ENCODE measurements at places on chromosomes 1 and 21. TPM values are rescaled to one million over a fixed set of nuclear protein-coding genes. Genes with fewer than 3 reads are reported as not detected.

CD5L gene
- total RNA-seq = not detected

DNA sequence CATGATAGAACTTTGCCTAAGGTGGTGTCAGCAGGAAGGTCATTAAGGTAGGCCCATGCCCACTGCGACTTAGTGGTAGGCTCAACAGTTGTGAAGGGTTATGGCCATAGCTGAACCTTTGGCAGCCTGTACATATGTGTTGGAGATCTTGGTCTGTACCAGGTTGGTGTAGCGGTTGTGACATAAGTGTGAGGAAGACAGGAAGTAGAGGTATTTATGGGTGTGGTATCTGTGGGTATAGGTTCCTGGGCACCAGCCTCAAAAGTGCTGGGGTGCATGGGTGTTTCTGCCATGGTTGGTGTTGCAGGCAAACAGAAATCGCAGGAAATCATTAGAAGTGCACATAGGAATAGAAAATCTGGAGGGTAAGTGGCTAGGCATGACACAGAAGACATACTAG, 18.6 kb upstream of the LRIF1 start:
- no peak for DNase-seq

DNA sequence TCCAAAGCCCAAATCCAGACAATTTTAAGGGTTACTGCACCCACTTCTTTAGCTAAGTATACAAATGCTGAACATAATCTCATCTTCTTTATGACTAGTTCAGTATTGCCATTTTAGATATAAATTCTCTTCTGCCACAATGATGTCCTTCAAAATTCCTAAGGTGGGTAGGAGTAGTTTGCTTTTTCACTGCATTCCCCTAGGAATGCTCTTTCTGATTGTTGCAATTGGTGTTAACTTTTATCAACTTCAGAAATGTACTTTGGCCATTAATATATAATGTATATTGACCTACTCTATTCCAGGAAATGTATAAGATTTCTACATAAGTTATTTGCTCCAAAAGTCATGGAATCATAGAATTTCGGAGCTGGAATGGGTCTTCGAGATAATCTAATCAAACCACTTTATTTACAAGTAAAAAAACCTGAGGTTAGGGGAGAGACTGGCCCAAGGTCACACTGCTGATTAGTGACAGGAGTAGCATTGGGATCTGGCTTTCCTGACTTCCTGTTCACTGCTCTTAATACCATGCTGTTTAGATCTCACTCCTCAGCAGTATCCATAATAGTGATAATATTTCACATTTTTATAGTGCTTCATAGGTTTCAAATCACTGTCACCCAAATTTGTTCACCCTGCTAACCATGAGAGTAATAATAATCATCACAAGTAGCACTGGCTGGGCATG, 46.4 kb upstream of the RASAL2 start:
- no peak for DNase-seq

GRCh38 chr1:218658269-218658668, 313.1 kb downstream of the TGFB2 start:
- DNase-seq = no peak

DNA sequence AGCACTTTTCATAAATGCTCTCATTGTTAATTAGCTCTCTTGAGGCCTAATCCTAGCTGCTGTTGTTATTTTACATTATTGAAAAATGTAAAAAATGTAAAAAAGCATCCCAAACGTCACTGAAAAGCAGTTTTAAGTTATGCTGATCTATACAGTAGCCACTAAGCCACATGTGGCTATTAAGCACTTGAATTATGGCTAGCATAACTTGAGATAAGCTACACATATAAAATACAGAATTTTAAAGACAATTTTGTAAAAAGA, 18.4 kb upstream of the DNASE2B start:
- DNase-seq = no peak

LIN28A gene
- total RNA-seq = not detected

SPRR2F gene
- not detected for total RNA-seq

DNA sequence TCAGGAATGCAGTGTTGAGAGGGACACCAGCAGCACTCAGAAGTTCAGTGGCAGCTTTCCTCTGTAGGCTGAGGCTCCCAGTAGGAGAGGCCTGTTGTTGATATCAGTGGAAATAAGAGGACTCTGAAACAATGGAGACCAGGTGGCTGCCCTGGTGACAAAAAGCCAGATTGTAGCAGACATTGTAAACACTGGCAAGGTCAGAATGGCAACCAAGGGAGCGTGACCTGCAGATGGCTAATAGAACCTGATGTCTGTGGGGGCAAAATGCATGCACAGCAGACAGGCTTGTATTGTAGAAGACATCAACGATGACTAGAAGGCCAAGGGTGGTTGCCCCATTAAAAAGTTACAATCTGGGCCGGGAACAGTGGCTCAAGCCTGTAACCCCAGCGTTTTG, 53.1 kb upstream of the GPR37L1 start:
- peak; percentile 43 for DNase-seq

TLR5 gene
- total RNA-seq = 0.58 TPM

ADARB1 gene
- 33.9 TPM for total RNA-seq

DNA sequence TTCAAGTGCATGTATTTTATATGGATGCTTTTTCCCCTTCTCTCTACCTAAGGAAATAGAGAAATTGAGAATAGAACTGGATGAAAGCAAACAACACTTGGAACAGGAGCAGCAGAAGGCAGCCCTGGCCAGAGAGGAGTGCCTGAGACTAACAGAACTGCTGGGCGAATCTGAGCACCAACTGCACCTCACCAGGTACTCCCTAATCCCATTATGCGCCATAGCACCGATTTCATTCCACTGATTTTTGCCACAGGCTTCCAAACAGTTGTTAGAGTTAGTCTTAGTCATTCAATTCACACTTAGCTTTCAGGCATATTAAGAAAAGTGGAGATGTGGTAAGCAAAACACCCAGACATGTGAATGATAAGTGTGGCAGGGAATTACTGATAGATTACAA, 122.8 kb downstream of the SDCCAG8 start:
- DNase-seq = no peak

DNA sequence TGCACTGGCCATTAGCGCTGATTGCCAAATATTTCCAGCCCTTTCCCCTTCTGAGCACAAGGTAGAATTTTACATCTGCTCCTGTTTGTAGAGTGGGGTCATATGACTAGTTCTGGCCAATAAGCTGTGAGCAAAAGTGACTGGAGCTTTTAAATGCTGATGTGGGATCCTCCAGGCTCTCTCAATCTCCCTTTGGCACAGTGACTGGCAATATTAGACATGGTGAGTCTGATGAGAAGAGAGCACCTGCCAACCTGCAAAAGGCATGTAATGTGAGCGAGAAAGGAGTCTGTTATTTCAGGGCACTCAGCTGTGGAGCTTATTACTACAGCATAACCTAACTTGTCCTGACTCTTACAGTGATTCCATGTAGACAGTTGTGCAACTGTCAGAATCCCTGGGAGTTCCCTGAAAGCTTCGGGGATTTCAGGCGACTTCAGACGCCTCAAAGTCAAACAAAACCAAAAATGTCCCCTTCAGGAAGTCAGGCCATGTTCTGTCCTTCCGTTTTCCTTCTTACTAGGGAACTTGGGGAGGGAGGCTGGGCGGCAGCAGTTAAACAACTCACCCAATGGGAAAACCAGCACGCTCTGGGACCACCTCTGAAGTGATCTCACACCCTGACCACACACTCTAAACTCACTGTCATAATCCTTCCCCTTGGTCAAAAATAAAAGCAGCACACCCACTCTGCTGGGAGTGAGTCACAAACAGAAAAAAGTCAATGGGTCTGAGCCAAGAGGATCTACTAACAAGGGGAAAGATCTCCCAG, 3.6 kb upstream of the RASSF5 start:
- peak; percentile 52 for DNase-seq

DNA sequence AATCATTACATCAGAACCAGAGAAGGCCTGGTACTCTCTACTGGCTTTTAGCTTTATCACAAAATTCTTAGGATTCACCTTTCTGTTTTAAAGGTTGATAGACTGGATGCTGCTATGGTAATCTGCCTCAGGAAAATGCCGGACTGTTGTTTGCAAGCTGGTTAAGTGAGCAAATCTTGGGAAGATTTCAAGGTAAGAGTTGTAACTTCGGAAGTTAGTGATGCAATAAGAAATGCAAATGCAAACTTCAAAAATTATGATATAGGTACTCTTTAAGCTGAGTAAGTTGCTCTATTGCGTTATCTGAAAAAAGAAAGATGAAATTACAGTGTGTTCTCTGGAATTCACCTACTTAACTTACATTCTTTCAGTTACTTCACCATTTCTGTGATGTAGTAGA, 4.4 kb upstream of the SLC16A1 start:
- DNase-seq = no peak

CFAP126 gene
- total RNA-seq = not detected

DNA sequence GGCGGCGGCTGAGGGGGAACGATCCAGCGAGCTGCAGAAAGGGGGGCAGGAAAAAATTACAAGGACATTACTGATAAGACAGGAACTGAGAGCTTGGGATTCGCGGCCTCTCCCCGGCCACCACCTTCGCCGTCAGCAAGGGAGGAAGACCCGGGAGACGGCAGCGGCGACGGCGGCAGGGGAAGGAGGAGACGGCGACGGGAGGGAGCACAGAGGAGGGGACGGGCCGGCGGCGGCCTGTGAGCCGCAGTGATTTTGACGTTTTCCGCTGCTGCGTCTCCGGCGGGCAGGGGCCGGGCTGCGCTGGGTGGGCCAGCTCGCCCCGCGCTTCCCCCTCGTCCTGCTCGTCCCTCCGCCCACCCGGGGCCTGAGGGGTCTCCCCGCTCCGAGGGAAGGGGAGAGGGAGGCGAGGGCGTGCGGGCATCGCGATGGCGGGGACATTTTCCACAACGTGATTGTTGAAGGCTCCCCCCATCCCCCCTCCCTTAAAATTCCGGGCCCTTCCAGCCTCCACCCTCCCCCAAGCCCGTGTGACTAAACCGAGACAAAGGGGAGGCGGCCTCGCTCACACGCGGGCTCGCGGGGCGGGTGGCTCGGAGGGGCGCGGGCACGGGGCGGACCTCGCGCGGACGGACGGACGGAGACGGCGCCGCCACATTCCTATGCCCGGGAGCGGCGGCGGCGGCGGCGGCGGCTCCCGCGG, 407 bp downstream of the CAMSAP2 start:
- peak; percentile 78 for DNase-seq

DNA sequence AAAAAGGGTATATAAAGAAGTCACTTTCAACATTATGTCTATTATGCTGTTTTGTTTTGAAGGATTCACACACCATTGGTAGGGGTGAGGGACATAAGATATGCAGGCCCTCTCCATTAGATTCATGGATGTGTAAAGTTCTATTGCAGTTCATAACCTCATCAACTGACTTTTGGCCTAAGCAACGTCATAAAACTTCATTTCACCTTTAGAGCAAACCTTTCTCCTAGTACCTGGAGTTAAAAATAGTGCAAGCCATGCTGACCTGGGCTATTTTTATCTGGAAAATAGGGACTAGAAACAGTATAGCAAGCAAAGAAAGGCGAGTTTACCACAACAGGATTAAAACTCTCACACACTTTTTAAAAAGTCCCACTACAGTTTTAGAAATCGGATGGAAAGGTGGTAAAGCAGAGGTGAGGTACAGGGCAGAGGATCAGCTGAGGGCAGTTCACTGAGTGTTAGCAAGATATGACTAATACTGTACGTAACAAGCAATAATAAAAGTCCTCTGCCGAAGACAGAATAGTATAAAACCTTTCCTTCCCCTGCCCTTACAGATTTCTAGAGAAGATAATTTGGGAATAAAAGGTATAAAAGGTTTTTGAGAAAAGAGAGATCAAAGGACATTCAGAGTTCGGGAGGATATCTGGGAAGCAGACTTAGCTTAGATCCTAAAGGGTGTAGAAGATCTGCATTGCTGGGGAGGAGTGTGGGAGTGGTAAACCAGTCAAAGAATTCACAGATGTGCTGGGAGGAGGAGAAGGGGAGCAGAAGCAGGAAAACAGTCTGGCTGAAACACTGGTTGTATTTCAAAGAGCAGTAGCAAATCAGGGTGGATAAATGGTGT, 14.3 kb downstream of the EGLN1 start:
- DNase-seq = no peak

GJA5 gene
- 3.5 TPM for total RNA-seq

S100A7A gene
- total RNA-seq = not detected

- DNase-seq = no peak
Observed at GRCh38 chr1:186571771-186572170, 108.5 kb downstream of the PTGS2 start.

AMY1B gene
- total RNA-seq = not detected

KCNJ10 gene
- total RNA-seq = not detected

DNA sequence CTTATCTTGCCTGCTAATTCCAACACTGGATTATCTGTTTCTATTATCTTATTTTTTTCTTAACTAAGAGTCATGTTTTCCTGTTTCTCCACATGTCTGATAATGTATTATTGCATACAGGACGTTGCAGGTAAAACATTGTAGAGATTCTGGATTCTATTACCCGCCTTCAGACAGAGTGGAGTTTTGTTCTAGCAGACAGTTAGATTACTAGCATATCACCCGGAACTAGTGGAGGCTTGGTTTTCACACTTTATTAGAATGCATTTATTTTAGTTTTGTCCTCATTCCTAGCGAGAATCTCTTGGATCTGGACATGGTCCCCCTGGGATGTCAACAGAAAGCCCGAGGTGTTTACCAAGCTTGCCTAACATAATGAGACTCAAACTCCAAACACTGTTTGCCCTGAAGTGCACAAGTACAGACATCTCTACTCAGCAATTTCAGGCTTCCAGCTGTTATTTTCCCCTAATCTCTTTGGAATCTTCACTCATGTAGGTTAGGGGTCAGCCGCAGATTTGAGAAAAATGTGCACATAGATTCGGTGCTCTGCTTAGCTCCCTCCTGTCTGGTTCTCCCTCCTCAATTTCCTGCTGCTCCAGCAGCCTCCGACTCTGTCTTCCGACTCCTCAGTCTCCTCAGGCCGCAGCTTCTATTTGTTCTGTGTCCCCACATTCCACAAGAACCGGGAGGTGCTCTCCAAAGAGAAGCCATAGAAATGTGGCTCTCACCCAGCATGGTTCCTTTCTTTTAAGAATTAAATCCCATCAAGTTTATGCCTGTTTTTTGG, 36.8 kb upstream of the PTPRF start:
- no peak for DNase-seq

DMBX1 gene
- not detected for total RNA-seq

GRCh38 chr21:29403301-29403700, 104.6 kb downstream of the BACH1 start:
- DNase-seq = no peak

DNA sequence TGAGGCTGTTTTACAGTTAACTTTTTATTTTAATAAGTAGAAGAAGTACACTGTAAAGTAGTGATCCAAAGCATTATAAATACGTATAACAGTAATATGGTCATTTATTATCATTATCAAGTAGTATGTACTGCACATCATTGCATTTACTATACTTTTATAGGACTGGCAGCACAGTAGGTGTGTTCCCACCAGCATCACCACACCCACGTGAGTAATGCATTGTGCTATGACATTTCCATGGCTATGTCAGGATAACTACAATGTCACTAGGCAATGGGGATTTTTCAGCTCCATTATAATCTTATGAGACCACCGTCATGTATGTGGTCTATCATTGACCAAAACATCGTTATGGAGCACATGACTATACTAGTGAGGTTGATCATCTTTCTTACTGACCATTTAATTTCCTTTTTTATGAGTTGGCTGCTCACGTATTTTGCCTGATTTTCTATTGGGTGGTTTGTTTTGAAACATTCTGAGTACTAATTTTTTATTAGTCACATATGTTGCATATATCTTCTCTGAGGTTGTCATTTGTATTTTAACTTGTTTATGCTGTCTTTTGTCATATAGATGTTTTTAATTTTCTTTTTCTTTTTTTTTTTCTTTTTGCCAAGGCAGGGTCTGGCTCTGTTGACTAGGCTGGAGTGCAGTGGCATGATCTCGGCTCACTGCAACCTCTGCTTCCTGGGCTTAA, 25.3 kb upstream of the SHCBP1L start:
- DNase-seq = no peak

GPR25 gene
- not detected for total RNA-seq

GRCh38 chr1:244387415-244387814, 64.3 kb downstream of the ADSS2 start:
- DNase-seq = no peak
